ENCODE measurements at places on chromosomes 13 and 19.
A peak's percentile ranks its signal among the peaks of the same experiment; 100 is the strongest.

GRCh38 chr13:80348314-80348713, 7.4 kb upstream of the SPRY2 start:
- DNase-seq, result no peak

DNA sequence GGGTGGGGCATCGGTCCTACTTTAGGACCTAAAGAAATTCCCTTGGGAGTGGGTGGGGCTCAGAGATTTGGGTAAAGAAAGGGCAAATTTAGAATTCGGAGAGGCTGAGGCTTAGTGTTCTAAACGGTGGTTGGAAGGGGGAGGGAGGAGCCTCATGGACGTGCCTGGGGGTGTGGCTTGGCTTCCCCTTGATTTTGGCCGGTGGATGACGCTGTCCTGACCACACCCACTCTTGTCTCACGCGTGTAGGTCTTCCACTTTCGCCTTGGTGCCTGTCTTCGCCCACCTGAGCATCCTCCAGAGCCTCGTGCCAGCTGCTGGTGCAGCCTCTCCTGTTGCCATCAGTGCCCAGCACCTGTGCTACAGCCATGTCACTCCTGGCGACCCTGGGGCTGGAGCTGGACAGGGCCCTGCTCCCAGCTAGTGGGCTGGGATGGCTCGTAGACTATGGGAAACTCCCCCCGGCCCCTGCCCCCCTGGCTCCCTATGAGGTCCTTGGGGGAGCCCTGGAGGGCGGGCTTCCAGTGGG, 1.2 kb upstream of the NUP62 start:
- DNase-seq, result no peak

DNA sequence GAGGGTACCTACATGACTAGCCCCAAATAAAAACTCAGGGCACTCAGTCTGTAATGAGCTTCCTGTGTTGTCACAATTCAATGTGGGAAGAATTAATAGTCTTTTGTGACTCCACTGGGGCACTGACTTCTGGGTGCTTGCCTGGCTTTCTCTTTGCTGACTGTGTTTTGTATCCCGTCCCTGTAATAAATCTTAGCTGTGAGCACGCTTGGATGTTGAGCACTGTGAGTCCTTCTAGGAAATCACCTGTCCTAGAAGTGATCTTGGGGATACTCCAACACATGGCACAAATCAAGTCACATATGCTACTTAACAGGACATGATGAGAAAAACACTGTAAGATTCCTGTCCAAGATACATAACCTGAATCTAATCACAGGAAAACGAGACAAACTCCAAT, 83.0 kb downstream of the USP12 start:
- DNase-seq, result no peak

DNA sequence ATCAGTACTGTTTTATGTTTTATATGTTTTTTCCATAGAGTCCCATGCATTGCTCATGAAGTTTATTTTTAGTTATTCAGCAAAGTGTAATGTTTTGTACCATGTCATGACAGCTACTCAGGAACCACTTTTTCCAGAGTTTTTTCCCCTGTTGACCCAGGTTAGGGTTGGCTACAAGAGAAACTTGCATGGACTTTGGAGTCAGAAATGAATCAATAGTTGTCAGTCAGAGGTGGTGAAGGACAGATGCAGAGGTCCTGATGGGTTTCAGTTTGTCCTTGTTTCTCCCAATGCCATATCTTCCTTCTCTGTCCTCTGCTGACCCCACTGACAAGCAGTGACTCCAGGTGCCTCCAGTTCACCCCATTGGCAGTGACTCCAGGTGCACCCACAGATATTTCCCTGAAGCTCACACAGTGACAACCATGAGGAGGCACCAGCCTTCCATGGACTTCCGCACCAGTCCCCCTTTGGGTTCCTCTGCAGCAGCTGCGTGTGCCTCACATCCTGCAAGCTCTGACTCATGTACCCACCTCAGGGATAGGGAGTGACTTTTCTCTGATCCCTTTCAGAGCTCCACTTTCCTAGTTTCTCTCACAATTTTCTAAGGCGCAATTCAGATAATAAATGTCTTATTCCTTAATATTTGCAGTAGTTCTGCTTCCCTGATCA, 92.1 kb downstream of the AKAP11 start:
- no peak for DNase-seq

DNA sequence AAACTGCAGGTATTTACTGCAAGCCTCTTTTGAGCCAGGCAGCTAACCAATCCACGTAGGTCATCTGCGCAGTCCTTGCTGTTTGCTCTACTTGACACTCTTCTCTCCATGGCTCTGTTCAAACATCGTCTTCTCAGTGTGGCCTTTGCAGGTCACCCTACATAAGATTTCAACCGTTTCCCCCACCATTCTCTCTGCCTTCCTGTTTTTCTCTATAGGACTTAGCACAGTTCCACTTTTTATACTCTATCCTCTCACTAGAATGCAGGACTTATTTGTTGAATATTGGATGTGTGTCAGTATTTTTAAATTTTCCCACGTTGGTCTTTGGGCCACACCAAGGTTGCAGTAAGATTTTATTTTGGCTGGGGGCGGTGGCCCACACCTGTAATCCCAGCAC, 1.7 kb upstream of the FBXW9 start:
- DNase-seq, result no peak

DNA sequence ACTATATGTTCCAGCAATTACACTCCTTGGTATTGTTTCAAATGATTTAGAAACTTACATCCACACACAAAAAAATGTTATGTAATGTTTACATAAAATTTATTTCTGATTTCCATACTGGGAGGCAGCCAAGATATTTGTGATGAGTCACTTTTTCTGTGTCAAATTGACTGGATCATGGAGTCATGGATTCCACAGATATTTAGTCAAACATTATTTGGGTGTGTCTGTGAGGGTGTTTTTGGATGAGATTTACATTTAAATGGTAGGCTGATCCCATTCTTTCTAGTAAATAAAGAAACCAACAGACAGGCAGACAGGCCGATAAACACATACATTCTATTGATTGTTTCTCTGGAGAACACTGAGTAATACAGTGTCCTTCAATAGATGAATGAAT, 562.8 kb downstream of the SLITRK6 start:
- peak; percentile 60 for DNase-seq

- DNase-seq, result no peak
Observed at GRCh38 chr13:37059848-37060192, 332 bp upstream of the SUPT20H start.

DNA sequence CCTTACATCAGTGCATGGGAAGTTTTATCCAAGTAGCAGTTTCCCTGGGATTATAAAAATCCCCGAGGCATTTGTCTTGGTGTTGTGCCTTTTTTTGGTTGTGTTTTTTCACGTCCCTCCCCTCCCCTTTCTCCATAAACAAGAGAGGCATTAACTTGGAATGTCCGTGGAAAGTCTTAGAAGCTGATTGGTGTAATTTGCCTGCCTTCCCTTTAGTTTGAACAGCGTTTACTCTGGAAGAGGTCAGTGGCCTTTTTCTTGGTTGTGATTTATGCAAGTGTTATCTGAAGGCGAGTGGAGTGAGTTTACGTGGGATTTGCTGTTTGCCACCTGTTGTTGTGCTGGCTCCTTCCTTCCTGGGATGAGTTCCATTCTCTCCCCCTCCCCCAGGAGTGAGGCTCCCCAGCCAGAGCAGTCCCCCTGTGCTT, 7.2 kb downstream of the ACTN4 start:
- peak; percentile 28 for DNase-seq

GRCh38 chr19:1079566-1080111, 12.7 kb downstream of the ARHGAP45 start:
- DNase-seq, result no peak

DNA sequence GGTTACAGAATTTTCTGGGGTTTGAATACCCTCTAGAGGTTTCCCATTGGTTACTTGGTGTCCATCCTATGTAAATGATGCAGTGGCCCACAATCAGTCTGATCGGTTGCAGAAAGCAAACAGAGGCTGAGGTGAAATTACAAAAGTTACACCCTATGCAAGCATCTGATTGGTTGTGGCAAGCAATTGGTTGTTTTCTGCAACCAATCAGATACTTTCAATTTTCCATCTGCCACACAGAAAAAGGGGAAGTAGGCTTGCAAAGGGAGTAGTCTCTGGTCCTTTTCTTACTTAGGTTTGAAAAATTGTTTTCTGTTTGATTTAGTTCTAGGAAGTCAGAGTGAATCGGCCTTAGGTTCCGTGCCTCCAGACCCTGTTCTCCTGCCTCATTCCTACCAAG, 93.1 kb downstream of the WTIP start:
- DNase-seq, result no peak

- DNase-seq, result no peak
Observed at GRCh38 chr19:1253514-1254080, 5.2 kb downstream of the MIDN start.

DNA sequence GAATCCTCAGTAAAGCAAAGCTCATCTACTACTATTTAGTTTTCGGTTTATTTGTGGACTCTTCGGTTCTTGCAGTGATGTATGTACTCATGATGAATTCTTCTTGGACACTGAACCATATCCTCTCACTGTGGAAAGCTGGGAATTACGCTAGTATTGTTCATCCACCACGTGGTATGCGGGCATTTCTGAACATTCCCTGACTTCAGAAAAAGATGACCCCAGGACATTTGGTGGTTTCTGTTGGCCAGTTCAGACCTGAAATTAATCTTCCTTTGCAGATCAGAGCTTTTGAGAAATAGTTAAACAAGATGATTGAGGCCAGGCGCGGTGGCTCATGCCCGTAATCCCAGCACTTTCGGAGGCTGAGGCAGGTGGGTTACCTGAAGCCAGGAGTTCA, 25.3 kb upstream of the FBN3 start:
- no peak for DNase-seq

GRCh38 chr13:110885966-110886869, 28.7 kb downstream of the ANKRD10 start:
- no peak for DNase-seq

- no peak for DNase-seq
Observed at GRCh38 chr13:49760558-49760957, 31.9 kb downstream of the KPNA3 start.

DNA sequence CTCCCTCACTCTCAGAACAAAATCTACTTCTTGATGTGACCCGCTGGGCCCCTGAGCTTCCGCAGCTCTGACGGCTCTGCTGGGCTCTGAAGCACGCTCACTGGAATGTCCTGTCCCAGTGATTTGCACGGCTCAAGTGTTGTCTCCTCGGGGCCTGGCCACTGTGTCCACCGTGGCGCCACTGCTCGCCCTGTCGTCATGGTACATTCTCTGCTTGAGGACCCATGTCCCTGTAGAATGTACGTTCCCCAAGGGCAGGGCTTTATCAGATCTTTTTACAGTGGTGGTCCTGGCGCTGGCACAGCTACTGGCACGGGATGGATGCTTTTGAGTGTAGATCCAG, 12.1 kb downstream of the KLHL26 start:
- DNase-seq, result no peak

DNA sequence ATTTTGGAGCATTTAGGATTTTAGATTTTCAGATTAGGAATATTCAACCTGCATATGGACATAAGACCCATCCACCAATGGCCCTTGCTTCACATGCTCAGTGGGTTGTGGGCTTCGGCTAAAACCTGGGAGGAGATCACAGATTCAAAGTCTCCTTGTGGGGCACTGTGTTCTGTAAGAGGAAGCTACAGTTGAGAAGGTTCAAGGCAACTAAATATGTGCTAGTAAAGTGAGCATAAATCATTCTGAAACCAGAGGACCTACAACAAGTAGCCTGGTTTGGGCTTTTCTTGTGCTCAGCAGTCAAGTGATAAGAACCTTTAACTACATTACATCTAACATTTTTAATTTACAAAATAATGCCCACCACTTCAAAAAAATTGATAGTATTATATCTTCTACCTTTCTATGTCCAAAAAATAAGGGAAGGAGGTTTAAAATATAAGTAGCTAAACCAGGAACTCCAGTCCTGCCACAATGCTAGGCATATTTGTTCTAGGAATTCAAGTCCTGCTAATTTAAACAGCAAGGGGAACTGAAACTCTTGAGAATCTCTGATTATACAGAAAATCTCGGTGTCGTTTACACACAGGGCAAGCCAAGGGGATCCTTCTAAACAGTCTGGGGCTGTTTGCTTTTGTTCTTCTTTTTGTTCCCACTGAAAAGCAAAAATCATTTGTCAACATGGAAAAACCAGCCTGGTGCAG, 36.6 kb downstream of the FOXO1 start:
- no peak for DNase-seq

GRCh38 chr19:46035986-46036743, 4.6 kb downstream of the IGFL4 start:
- no peak for DNase-seq

GRCh38 chr19:47427241-47428176, 8.2 kb upstream of the MEIS3 start:
- DNase-seq, result peak; percentile 42

All from NCI-H226 (cell line).